ENCODE measurements at places on chromosomes 6 and 20.
A peak's percentile ranks its signal among the peaks of the same experiment; 100 is the strongest.

- DNase-seq: no peak
These were observed 125.3 kb downstream of the FAM83B start for GRCh38 chr6:54971825-54972224.

- no peak for DNase-seq
These were observed 20.8 kb upstream of the SNRPB2 start for GRCh38 chr20:16709017-16709416.

GRCh38 chr6:43143235-43144128, 27.6 kb upstream of the SRF start:
- DNase-seq: peak; percentile 69

GRCh38 chr6:45504947-45505346, 127.2 kb upstream of the SUPT3H start:
- no peak for DNase-seq

Data from stimulated activated CD4-positive, alpha-beta T cell treated with anti-CD3 and anti-CD28 coated beads, Interleukin-12 subunit alpha, Interleukin-12 subunit beta, amount 100 ng/mL, for 4 hours (primary cell).